ENCODE measurements at places on chromosomes 7 and 10. TPM values are rescaled to one million over a fixed set of nuclear protein-coding genes. Genes with fewer than 3 reads are reported as not detected.

GRCh38 chr7:155462163-155462735 is 4.3 kb downstream of the EN2 start:
- peaks cover 19% of the 10 kb centered on the region for H3K4me1 ChIP-seq

DNA sequence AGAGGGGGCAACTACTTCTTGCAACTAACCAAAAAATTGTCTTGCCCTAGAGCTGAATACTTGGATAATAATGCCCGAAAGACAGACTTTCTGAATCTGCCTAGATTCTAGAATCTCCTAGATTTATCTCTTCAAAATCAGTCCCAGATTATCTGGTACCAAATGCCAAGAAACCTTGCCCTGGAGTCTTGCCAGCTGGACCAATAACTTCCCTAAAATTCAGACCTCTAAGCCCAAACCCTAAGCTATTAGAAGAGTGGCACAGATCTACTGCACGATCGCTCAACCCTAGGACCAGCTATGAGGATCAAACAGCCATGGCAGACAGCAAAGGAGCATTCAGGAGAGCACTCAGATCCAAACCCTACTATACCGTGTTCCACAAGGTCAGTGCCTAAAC is 45.0 kb downstream of the ARMH3 start:
- no peaks in the 10 kb centered on the region for H3K27me3 ChIP-seq
- H3K27ac ChIP-seq = no peak overlapping the region
- peak; percentile 14 for DNase-seq
- peaks cover 22% of the 10 kb centered on the region for H3K36me3 ChIP-seq
- H3K4me1 ChIP-seq = no peaks in the 10 kb centered on the region

DNA sequence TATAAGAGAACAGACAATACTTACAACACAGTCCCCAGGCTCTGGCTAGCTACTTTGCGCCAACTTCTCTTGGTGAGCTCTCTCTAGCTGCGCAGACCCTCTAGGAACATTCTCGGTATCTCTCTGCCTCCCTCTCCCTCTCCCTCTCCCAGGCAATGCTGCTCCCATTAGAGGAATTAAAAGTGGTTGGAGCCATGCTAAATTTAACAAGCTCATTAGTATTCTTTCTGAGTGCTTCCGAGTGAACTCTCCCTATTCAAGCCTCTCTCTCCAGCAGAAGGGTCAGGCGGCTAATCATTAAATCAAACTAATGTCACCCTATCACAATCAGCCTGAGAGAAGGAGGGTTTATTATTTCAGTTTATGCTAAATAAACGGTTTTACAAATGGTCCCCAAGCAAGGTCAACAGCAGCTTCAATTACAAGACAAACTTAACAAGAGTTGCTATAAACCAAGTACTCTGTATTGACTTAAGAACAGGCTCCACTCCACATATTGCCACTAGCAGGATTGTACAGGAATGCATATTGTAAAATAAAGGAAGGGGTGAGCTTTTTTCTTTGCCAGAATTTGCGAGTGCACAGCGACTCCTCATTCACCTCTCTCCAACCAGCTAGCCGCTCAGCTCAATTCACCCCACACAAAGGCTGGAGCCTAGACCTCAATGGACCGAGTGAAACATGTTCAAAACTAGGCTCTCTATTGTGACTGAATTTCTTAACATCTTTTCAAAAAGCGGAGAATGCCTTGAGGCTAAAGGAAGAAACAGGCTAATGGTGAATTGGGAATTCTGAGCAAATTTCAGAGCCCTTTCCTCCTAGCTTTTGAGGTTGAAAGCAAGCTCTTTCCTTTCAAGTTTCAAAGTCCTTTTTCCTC is 84.4 kb downstream of the GLI3 start:
- no peak overlapping the region for H3K4me3 ChIP-seq
- no peaks in the 10 kb centered on the region for H3K27me3 ChIP-seq
- DNase-seq = peak; percentile 52
- peaks cover 47% of the 10 kb centered on the region for H3K4me1 ChIP-seq

DNA sequence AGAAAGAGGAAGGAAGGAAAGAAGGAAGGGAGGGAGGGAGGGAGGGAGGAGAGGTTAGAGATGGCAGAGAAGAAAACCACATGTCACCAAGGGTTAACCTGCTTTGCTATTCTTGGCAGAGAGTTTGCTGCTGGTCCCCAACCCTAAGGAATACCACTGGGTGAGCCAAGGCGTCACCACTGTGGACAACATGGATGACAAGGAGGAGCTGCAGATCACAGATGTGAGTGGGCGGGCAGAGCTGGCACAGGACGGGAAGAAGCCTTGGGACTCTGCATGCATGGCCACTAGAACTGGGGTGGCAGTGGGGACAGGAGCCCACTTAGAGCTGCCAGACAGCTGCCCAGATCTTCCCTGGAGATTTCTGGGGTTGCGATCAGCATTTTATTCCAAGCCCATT is 17.2 kb upstream of the MYH16 start:
- H3K4me1 ChIP-seq = no peaks in the 10 kb centered on the region
- H3K27ac ChIP-seq = no peak overlapping the region
- H3K4me3 ChIP-seq = no peak overlapping the region
- peaks cover 2% of the 10 kb centered on the region for H3K27me3 ChIP-seq
- no peaks in the 10 kb centered on the region for H3K36me3 ChIP-seq

GRCh38 chr7:105924945-105925344 is 38.1 kb upstream of the CDHR3 start:
- no peak overlapping the region for H3K27ac ChIP-seq
- no peak for DNase-seq
- no peaks in the 10 kb centered on the region for H3K27me3 ChIP-seq
- no peaks in the 10 kb centered on the region for H3K36me3 ChIP-seq
- H3K4me3 ChIP-seq = no peak overlapping the region

Gene SFTPA1
- not detected for total RNA-seq

Gene LRRN3
- total RNA-seq = 10.1 TPM
